CD4-positive, alpha-beta T cell treated with Interleukin-2 at 100 ng/mL for 4 hours (primary cell): ENCODE measurements at places on chromosomes 5 and 9.

- DNase-seq: no peak
Measured at GRCh38 chr5:39946356-39947045, 521.7 kb upstream of the DAB2 start.

DNA sequence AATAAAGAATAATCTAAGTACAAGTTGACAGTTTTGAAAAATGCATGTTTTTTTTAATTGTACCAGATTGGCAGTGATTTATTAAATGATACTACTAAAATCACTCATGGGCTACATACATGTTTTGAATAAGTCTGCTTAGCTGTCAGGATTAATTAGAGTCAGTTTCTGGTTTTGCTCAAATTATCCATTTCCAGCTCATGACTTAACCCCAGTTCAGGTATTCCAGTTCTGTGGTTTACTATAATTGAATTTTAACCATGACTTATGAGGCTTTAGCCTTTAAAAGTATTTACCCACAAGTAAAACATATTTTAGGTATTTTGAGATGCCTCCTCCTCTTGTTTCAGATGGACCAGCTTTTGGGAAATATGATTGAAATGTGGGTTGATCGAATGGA, 17.8 kb upstream of the LRRC70 start:
- no peak for DNase-seq

GRCh38 chr5:73945505-73945904, 319.5 kb downstream of the ARHGEF28 start:
- DNase-seq: no peak

GRCh38 chr5:7816535-7816901, 34.4 kb downstream of the CFAP90 start:
- no peak for DNase-seq

GRCh38 chr9:135219676-135220600, 132.5 kb downstream of the OLFM1 start:
- DNase-seq: no peak

DNA sequence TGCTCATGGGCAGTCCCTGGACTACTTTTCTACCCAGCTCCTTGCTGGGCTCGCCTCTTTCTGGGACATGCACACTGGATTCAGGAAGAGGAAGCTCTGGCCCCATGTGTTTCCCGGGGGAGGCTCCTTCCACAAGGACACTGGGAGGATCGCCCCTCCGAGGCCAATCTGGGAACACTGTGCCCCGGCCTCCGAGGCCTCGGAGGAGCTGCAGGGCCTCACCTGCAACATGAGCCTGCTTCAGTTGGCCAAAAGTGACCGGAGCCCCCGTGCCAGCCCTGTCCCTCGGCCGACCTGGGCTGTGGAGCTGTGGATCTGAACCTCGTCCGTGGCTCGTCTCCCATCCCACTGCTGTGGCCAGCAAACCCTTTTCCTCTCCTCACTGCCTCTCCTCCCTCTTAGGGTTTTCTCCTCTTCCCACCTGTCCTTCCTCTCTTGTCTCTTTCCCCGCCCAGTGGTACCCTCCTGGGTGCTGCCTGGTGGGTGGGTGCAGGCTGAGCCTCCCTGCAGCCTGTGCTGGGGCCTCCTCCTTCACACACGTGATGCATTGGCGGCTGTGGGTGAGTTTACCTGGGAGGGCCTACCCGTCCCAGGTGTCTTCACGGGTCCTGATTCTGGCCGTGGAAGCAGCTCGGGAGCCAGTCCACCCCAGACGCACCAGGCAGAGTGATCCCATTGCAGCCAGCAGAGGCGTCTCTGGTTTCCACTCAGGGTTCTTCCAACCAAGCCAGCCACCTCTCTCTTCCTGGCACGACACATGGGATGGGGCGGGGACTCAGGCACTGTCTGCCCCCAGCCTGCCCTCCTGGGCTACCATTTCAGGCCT, 241.8 kb downstream of the CACNA1B start:
- no peak for DNase-seq

- DNase-seq: no peak
Measured at GRCh38 chr5:181211208-181211607, 6.2 kb upstream of the TRIM7 start.

- DNase-seq: no peak
Measured at GRCh38 chr9:114449236-114449635, 56.0 kb downstream of the WHRN start.

- no peak for DNase-seq
Measured at GRCh38 chr5:175741556-175741955, 83.7 kb downstream of the HRH2 start.

- no peak for DNase-seq
Measured at GRCh38 chr5:76762484-76762883, 46.6 kb downstream of the F2R start.

- DNase-seq: peak; percentile 46
Measured at GRCh38 chr5:55324815-55325418, 17.1 kb downstream of the MTREX start.

- DNase-seq: no peak
Measured at GRCh38 chr5:158544388-158545339, 555.1 kb downstream of the EBF1 start.

DNA sequence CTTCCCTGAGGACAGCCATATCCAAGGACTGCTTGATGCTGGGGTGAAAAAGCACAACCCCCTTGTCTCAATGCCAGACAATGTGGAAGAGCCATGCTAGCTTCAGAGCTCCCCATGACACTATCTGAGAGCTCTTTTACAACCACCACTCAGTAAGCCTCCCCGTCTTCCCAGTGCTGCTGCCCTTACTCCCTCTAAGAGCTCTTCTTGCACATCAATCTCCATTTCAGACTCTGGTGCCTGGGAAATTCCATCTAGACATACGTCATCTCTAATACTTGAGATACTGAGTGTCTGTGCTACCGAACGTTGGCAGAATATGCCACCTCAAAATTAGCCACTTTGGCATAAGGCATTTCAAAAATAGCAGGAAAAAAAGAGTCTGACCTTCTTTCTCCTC, 94.5 kb downstream of the EDIL3 start:
- DNase-seq: no peak

- no peak for DNase-seq
Measured at GRCh38 chr5:83115816-83116215, 38.5 kb downstream of the XRCC4 start.

DNA sequence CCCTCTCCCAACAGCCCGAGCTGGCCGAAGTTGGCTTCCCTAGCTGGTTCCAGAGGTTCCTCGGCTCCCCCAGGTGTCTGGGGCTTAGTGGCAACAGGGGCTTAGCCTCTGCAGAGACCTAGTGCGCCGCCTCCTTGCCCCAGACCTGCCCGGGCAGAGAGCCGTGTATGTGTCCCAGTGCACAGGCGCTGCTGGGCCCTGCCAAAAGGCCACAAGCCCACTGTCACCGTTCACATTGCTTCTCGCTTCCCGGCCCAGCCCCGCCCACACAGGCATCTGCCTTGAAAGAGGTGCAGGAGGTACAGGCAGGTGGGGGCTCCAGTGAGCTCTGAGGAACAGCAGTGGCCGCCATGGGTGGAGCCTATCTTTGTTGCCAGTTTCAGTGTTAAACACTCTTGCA, 2.5 kb upstream of the CACFD1 start:
- no peak for DNase-seq

DNA sequence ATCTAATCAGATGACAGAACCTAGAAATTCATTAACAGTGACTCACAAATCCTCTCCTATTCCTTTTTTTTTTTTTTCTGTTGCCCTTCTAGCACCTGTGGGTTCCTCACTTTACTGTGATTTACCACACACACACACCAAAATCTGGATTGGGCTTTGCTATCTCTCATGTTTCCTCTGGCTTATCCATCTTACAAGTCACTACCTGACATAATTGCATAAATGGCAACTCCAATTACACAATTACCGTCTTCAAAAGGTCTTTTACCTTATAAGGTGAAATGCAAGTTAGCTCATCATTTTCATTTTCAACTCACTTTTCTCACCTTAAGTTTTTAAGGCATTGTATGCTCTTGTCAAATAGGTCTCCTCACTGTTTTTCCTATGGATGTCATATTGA, 426.3 kb upstream of the MEF2C start:
- DNase-seq: no peak

DNA sequence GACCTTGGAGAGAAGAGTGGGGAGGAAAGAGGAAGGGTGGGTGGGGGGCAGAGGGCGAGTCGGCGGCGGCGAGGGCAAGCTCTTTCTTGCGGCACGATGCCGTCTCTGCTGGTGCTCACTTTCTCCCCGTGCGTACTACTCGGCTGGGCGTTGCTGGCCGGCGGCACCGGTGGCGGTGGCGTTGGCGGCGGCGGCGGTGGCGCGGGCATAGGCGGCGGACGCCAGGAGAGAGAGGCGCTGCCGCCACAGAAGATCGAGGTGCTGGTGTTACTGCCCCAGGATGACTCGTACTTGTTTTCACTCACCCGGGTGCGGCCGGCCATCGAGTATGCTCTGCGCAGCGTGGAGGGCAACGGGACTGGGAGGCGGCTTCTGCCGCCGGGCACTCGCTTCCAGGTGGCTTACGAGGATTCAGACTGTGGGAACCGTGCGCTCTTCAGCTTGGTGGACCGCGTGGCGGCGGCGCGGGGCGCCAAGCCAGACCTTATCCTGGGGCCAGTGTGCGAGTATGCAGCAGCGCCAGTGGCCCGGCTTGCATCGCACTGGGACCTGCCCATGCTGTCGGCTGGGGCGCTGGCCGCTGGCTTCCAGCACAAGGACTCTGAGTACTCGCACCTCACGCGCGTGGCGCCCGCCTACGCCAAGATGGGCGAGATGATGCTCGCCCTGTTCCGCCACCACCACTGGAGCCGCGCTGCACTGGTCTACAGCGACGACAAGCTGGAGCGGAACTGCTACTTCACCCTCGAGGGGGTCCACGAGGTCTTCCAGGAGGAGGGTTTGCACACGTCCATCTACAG, 760 bp downstream of the NPR3 start:
- DNase-seq: no peak

DNA sequence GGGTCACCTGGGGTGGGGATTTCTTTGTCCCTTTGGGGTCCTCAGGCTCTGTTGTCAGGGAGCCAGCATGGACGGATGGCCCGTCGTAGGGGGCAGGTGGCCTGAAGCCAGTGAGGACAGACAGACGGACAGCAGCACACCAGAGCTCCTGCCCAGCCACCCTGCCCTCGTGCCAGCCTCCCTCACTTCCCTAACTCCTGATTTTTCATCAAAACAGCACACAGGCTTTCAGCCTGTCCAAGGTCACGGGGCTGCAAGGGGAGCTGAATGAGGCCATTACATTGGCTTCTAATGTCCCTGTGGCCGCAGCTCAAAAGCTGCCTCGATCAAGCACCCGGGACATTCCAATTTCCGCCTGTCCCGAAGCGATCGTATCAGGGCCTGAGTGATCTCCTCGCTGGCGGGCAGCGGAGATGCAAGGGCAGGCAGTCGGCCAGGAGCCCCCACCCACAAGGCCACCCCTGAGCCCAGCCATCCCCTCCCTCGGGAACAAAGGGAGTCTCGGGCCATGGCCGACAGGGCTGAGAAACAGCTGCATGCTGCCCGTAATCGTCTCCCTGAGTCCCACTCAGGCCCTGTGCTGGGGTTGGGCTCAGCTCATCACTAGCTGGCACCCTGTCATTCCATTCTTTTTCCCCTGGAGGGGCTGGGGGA, 50.5 kb upstream of the RNU6ATAC start:
- DNase-seq: no peak

DNA sequence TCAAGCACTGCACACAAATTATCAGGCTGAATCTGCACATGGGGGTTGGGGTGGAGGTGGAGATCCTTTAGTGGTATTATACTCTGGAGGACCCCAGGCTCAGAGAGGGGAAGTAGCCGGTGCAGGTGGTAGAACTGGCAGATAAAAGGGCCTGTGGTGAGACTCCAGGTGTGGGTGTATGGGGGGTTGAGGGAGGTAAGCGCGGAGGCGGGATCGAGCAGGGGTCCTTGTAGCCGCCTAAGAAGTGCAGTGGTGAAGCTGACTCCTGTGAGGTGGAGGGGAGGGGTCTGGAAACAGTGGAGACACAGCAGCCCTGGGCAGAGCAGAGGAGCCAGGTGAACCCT, 841 bp downstream of the ACSL6 start:
- DNase-seq: no peak

- DNase-seq: no peak
Measured at GRCh38 chr9:32161720-32162119, 222.7 kb upstream of the ACO1 start.

DNA sequence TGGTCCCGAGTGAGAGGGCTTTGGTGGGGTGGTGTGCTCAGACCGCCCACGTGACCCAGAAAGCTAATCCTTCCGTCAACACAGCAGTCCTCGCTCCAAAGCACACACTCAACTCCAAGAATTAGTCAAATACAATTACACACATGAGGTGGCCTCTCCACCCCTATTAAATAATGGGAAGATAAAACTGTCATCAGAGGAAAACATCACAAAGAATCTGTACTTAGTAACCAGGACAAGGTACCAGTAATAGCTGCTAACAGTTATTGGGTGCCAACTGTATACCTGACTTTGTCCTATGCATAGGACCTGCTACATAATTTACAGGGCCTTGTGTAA, 222.8 kb downstream of the HSPA4 start:
- DNase-seq: no peak

DNA sequence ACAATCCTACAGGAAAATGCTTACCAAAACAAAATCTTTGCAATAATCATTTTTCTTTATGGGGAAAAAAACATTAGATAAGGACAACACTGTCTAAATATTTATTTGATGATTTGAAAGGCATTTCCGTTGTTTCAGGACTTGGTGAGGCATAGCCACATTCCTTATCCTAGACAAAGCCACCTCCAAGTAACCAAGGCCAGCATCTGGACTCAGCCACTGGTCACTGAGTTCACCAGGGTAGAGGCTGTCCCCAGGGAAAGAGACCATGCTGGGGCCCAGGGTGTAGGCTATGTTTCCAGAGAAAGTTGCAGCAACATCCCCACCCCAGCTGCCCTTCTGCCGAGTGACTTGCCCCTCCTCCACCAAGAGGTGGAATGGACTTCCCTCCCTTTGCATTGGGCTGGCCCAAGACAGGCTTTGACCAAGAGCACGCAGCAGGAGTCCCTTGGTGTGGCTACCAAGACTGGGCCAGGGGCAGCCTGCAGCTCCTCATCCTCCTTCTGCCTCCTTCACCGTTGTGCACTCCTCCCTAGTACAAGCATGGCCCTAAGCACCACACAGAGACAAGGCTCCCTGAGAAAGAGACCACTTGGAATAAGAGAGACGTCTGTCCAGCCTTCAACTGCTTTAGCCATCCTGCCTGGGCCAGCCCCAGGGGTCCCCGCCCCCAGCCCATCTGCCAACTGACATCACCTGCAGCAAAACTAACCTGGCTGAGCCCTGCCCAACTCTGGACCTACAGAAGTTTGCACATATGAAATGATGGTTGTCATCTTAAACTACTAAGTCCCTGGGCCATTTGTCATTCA, 68.1 kb upstream of the SPIN1 start:
- no peak for DNase-seq

DNA sequence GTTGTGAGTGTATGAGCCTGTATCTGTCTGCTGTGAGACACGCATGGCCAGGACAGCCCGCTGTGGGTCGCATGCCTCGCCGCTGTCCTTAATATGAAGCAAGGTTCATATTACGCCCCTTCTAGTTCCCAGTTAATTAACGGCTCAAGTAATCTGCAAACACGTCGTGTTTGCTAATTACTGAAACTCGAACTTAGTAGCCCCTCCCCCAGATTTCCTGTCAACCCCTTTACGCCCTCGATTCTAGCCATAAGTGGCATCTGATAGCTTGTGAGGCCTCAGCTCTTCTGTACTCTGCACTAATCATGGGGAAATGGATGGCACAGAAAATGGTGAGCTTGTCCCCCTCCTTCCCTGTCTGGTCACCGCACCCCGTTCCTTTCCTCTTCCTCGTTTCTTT, 116.9 kb upstream of the OTULINL start:
- no peak for DNase-seq

GRCh38 chr5:1793301-1793740, 6.3 kb downstream of the MRPL36 start:
- DNase-seq: no peak

- DNase-seq: no peak
Measured at GRCh38 chr9:94812343-94812742, 85.8 kb downstream of the AOPEP start.

- DNase-seq: no peak
Measured at GRCh38 chr5:12691330-12691729, 787.1 kb upstream of the CTNND2 start.
